CD4-positive, alpha-beta memory T cell (primary cell): ENCODE measurements at places on chromosomes 7 and 10. TPM values are rescaled to one million over a fixed set of nuclear protein-coding genes. Genes with fewer than 3 reads are reported as not detected.

Gene IDI2
- not detected for polyA plus RNA-seq

Gene HGF
- polyA plus RNA-seq: not detected

Gene INA
- polyA plus RNA-seq: not detected

Gene AMPH
- 0.09 TPM for polyA plus RNA-seq

Gene DNAJC12
- polyA plus RNA-seq: 0.22 TPM
